NCI-H1092 treated with DMSO at 0.1 percent for 48 hours (cell line): ENCODE measurements at places on chromosomes 12 and 14.

- DNase-seq, result no peak
Observed at GRCh38 chr14:104080376-104081260, 4.9 kb upstream of the ASPG start.

DNA sequence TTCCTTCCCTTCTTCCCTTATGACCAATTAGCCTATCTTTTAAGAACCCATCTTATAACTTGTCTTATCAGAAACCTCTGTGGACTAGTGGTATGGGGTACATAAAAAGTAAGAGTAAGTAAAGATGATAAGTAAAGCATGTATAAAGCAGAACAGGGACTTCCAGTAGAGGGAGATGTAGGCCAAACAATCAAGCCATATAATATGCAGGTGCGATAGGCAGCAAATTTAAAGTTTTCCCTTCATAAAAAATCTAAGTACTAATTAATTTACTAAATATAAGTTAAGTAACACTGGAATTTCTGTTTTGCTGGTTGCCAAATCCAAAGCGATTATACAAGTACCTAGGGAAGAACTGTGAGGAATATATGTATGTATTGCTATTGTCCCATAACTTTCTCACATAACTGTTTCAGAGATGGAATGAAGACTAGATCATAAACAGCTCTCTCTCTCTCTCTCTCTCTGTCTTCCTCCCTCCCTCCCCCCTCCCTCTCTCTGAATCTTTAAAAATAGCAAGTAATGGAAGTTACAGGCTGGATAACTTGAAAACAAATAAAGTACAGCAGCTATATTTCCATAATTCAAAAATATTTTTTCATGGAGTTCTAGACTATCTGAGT, 25.7 kb downstream of the METTL25 start:
- DNase-seq, result no peak

DNA sequence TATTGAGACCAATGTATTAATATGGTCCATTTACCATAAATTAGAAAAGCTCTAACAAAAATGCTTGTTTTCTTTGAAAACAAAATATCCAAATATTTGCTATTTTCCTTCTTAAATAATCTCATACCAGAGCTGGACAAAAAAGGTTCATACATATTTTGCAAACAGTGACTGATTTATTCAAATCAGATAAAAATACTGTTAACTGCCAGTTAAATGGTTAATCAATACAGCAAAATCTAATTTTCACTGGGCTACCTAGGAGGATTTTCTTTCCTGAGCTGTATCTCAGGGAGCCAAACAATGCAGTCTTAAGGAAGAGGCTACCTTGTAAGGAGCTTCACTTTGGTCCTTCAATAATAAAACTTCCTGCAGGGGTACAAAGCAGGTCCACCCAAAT, 2.0 kb downstream of the FERMT2 start:
- no peak for DNase-seq

- no peak for DNase-seq
Observed at GRCh38 chr12:119208626-119209061, 29.9 kb downstream of the HSPB8 start.

- no peak for DNase-seq
Observed at GRCh38 chr12:98172304-98172703, 343.1 kb upstream of the TMPO start.

DNA sequence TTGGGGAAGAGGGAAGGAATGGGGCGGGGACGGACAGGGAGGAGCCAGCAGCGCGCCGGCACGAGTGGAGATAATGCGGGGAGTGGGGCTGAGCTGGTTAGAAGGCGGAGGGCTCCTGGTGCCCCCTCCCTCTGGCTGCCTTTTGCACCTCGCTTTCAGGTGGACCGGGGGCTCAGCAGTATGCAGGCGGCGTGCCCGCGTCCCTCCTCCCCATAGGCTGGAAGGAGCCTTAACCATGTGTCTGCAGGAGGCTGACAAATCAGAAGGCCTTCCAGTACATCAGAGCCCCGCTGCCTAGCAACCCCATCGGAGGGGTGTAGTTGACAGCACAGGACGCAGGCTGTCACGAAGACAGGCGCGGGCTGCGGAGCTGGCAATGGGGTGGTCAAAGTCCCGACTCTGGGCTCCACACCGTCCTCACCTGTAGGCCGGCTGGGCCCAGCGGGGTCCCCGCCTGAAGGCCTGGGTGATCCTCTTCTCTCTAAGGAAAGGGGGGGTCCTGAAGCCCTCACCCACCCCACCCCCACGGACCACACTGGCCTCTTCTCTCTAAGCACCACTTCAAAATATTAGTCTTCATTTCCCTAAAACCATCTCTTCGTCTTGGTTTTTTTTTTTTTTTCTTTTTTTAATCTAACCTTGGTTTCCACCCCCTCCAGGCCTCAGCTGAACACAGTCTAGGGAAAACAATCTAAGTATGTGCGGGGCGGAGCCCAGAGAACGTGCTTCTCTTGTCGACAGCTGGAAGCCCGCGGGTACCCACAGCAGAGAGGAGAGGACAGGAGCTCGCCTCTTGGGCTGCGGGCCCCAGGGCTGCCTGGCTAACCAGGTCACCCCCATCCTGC, 44.5 kb downstream of the KDM2B start:
- peak; percentile 75 for DNase-seq

DNA sequence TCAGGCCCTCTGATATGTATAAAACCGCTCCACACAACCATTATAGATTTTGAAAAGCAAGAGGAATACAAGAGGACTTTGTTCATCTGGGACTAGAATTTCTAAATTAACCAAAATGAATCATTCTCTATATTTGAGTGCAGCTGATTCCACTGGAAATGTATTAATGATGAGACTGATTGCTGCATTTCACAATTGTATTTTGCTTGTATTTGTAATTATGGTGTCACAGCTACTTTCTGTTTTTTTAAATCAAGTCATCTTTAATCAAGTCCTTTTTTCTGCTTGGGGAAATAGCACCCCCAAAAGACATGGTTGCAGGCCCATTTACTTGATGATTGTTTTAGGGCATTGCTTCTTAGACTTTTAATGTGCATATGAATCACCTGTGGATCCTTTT, 162.4 kb downstream of the KICS2 start:
- DNase-seq, result no peak

DNA sequence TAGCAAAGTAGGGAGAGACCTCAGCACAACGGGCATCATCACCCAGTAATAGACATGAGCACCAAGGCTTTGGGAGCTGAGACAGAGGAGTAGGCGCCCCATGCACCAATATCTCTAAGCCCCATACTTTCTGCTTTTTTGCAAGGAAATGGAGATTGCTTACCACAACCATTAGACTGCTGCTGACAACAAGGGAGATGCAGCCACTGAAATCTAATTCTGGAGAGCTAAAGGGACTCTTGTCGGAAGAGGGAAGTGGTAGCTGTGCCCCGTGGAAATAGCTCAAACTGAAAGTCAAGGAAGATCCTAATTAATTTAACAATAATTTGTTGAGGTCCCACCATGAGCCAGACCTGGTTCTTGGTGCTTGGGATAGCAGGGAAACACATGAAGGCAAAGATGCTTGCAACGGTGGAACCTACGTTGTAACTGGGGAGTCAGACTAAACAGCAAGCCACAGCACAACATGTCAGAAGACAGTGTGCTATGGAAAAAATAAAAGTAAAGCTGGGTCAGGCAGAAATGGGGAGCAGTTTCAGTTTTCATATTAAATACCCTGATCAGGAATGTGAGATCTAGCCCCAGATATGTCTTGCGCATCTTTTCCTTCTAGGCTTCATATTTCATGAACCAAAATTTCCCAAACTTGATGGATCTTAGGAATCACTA, 1131.0 kb downstream of the BCL11B start:
- DNase-seq, result no peak
